ENCODE measurements at places on chromosomes 5 and 9.
A peak's percentile ranks its signal among the peaks of the same experiment; 100 is the strongest.

GRCh38 chr5:113804943-113805342, 291.4 kb downstream of the YTHDC2 start:
- no peak for DNase-seq

DNA sequence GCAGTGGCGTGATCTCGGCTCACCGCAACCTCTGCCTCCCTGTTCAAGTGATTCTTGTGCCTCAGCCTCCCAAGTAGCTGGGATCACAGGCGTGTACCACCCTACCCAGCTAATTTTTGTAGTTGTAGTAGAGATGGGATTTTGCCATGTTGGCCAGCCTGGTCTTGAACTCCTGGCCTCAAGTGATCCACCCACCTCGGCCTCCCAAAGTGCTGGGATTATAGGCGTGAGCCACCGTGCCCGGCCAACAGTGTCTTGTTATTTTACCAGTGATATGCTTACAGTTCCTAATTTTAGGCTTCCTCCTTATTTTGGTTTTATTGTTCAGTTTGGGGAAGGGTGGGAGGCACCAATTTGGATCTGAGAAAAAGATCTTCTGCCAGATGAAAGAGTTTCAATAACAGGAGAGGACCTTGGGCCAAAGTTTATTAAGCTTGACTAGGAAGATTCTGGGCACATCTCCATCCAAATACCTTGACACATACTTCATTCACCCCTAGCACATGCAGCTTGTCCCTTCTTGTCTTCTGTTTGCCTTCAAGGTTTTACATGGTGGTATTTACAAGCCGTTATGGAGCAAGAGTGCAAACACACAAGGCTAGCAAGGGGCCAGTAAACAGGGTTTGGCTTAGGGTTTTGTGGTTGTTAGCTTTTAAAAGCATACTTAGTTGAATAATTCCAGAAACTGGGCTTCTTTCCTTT, 168.1 kb upstream of the DMRT1 start:
- DNase-seq: no peak

- DNase-seq: no peak
Measured at GRCh38 chr5:197892-198489, 6.7 kb downstream of the LRRC14B start.

GRCh38 chr5:15819617-15820016, 319.6 kb downstream of the FBXL7 start:
- no peak for DNase-seq

- no peak for DNase-seq
Measured at GRCh38 chr9:124764774-124765438, 6.2 kb downstream of the NR6A1 start.

- peak; percentile 9 for DNase-seq
Measured at GRCh38 chr5:40223884-40224402, 455.8 kb upstream of the PTGER4 start.

DNA sequence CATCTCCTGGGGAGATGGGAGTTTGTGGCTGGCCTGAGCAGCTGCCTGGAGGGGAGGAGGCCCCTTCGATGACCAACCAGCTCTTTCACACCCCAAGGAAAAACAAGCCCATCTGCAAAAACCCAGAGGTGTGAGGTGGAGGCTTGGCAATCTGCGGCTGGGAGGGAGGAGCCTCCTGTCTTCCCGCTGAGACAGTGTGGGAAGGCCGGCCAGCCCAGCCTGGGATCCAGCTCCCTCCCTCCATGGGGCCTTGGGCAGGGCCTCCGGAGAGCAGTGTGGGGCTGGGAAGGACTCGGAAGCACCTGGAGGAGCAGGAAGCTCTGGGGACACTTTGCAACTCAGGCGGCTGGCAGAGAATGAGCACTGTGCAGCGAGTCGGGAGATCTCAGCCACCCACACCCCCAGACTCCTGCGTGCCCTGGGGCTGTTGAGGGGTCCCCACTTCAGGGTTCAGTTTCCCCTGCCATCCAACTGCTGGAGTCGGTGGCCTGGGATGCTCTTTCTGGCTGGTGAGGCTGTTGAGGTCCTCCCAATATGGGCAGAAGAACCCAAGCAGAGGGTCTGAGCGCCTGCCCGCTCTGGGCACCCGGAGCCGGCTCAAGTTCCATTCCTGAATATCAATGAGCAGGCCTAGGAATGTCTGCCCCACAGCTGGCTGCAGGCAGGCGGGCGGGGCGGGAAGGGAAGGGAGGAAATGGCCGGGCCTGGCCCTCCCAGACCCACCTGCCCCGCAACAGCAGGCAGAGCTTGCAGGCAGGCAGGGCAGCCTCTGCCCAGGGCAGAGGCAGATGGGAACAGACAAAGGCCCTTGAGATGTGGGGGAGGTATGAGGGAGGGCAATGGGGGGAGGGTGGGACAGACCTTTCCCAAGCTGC, 101.1 kb downstream of the FGF18 start:
- DNase-seq: no peak

DNA sequence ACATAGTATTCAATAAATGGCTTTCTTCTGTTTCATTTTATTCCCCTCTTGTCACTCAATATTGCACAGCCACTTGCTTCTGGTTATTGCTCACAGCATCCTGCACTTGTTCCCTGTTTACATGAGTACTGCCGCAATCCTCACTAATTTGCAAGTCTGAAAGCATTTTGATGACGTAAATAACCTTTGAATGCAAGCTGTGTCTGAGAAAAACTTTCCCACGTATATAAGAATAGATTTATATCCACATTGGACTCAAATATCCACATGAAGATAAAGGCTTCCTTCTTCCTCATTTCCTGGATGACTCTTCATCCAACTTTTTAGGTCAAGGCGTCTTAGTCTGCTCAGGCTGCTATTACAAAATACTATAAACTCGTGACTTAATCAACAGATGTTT, 88.2 kb upstream of the DAP start:
- DNase-seq: peak; percentile 14

DNA sequence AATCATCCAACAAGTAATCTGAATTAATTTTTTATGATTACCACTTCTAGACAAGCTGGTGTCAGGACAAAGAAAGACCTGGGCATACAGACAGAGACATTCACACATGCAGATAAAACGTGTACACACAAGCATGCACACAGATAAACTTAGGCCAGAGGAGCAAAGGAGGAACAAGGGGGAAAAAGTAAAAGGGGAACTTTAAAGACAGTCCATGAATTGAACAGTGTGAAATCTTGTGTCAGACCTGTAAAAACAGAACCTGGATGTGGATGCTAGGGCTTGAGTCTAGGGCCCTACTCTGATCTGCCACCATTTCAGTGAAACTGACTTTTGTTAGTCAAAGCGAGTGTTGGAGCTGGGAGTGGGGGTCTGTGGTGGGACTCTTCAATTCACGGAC, 11.2 kb upstream of the ZSWIM6 start:
- DNase-seq: no peak

GRCh38 chr5:125558016-125558415, 811.6 kb upstream of the ZNF608 start:
- no peak for DNase-seq

- no peak for DNase-seq
Measured at GRCh38 chr9:134651226-134651905, 9.8 kb downstream of the COL5A1 start.

DNA sequence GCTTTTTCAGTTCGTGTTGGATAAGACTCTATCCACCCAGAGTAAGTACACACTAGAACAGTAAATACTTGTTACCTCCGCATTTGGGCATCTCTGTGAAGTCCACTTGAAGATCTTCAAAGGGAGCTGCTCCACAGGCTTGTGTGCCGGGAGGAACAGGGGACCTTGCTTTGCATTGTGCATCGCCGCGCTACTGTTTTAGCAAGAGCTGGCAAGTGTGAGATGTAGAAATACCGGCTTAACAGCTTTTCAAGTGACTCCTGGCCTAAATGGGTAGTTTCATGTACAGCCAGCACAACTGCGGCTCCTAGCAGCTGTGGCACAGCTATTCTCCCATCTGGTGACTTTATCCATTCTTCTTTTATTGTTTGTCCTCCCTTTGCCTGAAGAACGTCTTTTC, 8.4 kb upstream of the ZNF354C start:
- DNase-seq: no peak

GRCh38 chr9:95791695-95792094, 83.8 kb upstream of the ERCC6L2 start:
- DNase-seq: no peak

- no peak for DNase-seq
Measured at GRCh38 chr9:123162791-123163345, 105.5 kb downstream of the STRBP start.

DNA sequence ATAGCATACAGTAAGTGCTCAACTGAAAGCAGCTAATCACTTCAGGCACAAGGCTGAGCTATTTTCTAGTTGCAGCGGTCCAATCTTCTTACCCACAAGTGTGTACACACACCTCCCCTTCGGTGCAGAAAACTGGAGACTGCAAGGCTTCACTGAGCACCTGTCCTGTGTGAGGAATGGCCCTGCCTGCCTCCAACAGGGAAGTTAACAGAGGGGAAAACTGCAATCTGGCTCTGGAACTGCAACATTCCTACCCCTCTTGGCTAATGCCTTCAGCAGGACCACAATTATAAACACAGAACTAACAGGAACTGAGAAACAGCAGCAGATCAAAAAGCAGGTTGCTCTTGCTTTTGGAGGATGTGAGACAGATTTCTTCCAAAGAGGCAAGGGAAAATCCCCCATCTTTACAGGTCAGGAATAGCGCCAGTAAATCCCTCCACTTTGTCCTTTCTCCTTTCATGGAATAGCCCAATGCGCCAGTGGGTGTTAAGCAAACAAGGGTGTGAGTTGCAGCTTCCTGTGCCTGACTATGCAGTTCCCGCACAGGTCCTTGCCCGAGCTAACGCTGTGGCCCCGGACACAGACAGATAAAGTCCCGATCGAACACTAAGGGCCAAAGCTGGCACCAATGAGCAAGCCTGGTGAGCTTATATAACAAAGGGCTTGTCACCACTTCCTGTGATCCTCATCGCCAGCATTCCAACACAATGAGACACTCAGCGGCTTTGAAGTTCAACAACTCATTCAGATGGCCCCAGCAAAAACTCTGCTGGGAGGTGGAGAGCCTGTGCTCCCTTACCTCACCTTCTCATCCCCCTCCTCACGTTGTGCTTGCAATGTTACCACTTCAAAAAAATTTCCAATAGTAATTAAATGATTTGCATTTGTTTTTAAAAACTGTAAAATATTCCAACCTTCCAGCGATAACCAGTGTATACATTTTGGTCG, 21.5 kb downstream of the SHB start:
- DNase-seq: peak; percentile 97

DNA sequence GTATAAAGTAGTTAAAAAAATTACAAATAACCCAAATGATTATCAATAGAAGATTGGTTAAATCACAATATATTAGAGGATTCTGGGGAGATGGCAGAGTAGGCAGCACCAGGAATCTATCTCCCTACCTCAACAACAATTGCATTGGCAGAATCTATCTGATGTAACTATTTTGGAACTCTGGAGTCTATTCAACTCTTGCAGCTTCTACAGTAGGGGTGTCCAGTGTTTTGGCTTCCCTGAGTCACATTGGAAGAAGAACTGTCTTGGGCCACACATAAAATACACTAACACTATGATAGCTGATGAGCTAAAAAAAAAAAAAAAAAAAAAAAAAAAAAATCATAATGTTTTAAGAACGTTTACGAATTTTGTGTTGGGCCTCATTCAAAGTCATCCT, 29.2 kb upstream of the ECM2 start:
- no peak for DNase-seq

- no peak for DNase-seq
Measured at GRCh38 chr5:148455185-148455584, 71.4 kb downstream of the FBXO38 start.

DNA sequence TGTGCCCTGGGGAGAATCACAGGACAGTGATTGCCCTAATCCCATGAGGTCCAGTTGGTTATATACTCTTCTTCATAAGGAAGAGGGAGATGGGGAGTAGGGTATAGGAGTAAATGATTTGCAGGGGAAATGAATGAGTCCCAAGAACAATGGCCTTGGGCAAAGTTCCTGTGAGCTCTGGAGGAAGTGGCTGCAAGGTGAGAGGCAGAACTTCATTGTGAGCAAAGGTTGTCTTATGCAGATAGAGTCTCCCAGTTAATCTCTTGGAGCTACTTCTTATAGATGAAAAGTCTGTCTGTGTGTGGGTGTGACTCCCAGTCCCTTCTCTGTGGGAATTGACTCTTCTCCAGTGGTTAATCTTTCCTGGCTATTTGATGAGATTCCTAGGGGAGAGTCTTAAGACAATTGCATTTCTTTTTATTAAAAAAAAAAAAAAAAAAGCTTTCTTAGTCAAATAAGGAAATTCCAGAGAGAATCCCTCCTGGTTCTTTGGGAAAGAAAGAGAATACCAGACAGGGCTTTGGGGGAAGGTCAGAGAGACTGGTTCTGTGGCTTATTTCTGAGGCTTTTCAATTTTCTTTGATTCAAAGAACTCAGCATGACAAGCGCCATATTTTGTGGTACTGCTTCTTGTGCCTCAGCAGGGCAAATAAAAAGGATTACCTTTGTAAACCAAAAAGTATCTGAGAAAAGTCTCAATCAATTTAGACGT, 33.6 kb upstream of the MEGF10 start:
- DNase-seq: no peak

DNA sequence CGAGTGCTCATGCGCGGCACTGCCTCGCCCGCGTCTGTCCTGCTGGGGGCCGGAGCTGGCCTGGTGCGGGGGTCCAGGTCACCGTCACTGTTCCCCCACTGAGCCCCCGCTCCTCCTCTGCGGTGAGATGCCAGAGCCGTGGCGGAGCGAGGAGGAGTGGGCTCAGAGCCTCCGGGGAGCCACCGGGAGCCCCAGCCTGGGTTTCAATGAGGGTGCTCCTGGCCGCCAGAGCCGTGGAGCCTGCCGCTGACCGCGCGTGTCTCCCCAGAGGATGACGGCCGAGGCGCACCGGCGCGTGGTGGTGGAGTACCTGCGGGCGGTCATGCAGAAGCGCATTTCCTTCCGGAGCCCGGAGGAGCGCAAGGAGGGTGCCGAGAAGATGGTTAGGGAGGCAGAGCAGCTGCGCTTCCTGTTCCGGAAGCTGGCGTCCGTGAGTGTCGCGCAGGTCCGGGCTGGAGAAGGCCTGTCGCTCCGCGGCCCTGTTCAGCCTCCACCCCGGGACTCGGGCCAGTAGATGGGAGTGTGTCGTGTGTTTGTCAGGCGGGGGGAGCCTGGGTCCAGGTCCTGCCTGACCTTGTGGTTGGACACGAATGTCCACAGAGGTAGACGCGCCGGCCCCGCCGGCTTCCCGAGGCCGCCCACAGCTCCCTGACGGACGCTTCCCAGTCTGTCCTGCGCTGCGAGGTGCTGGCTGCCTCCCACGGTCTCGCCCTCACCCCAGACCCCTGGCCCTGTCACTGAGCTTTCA, 22.0 kb downstream of the EXOC3 start:
- no peak for DNase-seq

DNA sequence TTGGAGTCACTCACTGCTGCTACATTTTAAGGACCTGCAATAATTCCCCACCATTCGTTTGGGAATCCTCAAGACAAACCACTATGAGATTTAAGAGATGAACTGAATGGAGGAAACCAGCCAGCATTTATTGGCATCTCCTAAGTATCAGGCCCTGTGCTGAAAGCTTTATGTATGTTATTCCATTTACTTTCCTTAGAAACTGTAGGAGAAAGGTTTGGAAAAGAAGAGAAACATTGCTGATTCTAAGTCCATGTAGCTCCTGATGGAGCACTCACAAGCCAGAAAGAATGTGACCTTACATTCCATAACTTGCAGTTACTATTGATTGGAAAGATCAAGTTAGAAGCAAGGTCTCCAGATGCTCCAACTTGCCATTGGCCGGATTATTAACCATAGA, 267.4 kb downstream of the GAS1 start:
- no peak for DNase-seq

Data from COLO829 (cell line).